ENCODE measurements at places on chromosomes 3 and 15.

DNA sequence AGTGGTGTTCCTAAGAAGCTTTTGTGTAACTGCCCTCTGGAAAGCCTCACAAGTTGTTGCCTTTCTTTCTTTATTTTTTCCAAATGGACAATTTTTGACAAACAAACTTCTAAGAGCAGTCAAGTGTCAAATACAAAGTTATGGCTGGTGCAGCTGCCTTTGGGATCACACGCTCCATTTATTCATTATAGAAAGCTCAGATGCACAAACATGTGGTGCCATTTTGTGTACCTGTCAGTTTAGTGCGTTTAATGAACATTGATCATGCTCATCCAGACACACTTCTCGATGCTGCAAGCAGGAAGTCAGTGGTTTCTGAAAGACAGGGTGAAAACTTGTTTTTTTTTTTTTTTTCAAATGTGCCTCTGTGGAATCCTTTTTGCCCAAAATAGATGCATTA lies 324.5 kb downstream of the CNTN4 start:
- no peak for DNase-seq

GRCh38 chr3:129893581-129894070 lies at the start of gene TMCC1:
TSS of gene TMCC1 (minus strand) at chr3:129893711.
- peak; percentile 95 for DNase-seq

- peak; percentile 62 for DNase-seq
These were observed 75.2 kb upstream of the ACAD9 start for GRCh38 chr3:128804017-128804810.

- no peak for DNase-seq
These were observed 86.9 kb downstream of the ATP1B3 start for GRCh38 chr3:141963301-141963700.

- no peak for DNase-seq
These were observed 6.8 kb downstream of the TMPRSS7 start for GRCh38 chr3:112041321-112041720.

DNA sequence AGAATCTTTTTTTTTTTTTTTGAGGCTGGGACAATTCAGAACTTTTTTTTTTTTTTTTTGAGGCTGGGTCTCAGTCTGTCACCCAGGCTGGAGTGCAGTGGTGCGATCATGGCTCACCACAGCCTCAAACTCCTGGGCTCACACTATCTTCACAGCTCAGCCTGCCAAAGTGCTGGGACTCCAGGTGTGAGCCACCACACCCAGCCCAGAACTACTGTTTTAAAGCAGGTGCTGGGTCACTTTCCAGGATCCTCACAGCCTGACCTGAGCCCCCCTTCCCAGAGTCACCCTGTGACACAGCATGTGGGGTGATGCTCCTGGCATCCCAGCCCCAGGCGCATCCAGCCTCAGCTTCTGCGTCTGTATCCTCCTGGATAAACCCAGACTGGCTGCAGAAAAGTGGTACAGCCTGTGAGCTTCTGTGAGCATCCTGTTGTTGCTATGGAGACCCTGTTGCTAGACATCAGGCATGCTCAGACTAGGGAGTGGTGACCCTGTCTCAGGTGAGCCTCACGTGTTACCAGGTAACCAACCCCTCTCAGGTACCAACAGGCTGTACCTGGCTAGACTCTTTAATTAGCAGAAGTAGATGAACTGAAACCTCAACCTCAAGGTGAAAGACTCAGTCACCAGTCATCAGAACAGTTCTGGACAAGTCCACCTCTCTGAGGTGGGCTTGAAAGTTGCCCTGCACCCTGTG lies 15.0 kb downstream of the KLF13 start:
- DNase-seq, result no peak

DNA sequence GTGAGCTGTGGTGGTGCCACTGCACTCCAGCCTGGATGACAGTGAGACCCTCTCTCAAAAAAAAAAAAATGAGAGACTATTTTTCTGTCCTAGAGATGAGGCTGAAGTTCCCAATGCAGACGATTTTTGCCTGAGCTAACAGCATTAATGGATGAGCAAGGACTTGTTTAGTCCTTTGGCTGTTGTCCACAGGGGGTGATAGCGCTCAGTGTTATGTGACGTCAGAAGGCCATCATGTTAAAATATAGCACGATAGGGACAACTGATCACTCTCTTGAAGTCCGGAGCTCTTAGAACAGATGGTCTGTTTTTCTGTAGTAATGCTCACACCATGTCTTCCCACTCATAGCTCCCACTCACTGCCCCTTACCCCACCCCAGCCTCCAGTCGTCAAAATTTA lies 6.8 kb downstream of the TRNT1 start:
- no peak for DNase-seq

GRCh38 chr15:55235546-55236036 lies 38.9 kb upstream of the RSL24D1 start:
- DNase-seq, result no peak

Measured in GM18507 (cell line).